Diencephalon (tissue), 1 donor: ENCODE measurements at places on chromosomes 11 and 22. TPM values are rescaled to one million over a fixed set of nuclear protein-coding genes. Genes with fewer than 3 reads are reported as not detected.

The MRGPRX2 gene
- not detected for total RNA-seq

The HBB gene
- total RNA-seq, result 550 TPM

The AHNAK gene
- 27.5 TPM for total RNA-seq

The INSC gene
- total RNA-seq, result 0.23 TPM

The SNX32 gene
- 7.6 TPM for total RNA-seq

The MAP6 gene
- 102 TPM for total RNA-seq

The SCGB1D2 gene
- not detected for total RNA-seq

The RIC3 gene
- total RNA-seq, result 72.9 TPM

The NPTXR gene
- total RNA-seq, result 64.6 TPM

The OR6A2 gene
- total RNA-seq, result 1.8 TPM

The SLC25A18 gene
- 11.5 TPM for total RNA-seq

The RASSF10 gene
- 10.8 TPM for total RNA-seq

The CNTF gene
- total RNA-seq, result 1.6 TPM

The DTX4 gene
- total RNA-seq, result 52.4 TPM

The CLTCL1 gene
- 15.9 TPM for total RNA-seq

The KDM4D gene
- 2.5 TPM for total RNA-seq

The MYOD1 gene
- total RNA-seq, result not detected

The PANX3 gene
- not detected for total RNA-seq

The DKK3 gene
- total RNA-seq, result 477 TPM

The SAA4 gene
- not detected for total RNA-seq

The FXYD2 gene
- total RNA-seq, result 1.8 TPM

The MUC6 gene
- not detected for total RNA-seq

The KBTBD3 gene
- 21.9 TPM for total RNA-seq

The GGTLC2 gene
- total RNA-seq, result not detected

The GDPD4 gene
- not detected for total RNA-seq

The OR51E2 gene
- under 0.01 TPM for total RNA-seq

The SLC22A12 gene
- not detected for total RNA-seq

The PES1 gene
- total RNA-seq, result 38.8 TPM

The PHOX2A gene
- total RNA-seq, result not detected
